ENCODE measurements at places on chromosomes 2 and 18.

DNA sequence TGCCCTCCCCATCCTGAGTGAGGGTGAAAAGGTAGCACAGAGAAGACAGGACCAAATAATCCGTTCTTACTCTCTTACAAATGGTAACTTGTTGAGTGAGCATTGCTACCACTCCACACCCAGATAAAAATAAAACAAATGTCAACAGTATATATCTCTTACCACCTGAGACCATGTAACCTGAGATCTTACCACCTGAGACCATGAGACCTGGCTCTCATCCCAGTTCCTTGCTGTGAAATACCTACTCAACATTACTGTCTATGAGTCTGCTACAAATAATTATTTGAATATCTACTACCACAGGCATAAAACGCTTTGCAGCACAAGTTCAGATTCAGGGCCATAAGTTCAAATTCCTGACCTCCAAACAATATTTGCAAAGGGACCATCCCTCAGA, 234.7 kb downstream of the C1D start:
- DNase-seq, result no peak

DNA sequence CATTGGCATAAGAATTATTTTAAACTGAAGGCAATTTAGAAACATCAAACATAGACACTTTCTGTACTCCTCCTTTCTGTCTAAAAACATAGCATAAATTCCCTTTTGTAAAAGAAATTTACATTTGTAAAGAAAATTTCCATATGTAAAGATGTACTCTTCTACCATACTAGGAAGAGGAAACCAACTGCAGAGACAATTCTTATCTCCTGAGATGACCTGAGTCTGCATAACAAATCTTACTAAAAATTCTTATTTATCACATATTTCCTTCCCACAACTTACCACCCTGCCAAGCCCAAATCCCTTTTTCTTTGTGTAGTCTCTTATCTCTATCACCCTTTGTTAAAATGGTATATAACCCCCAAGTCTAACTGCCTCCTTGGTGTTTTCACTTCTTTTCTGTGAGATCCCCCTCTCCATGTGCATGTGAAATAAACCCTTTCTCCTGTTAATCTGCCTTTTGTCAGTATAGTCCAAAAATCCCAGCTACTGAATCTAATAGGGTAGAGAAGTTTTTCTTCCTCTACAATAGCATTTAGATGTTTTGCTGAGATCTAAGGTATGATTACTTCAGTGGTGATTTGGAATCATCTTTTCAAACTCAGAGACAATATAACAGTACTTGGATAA, 81.0 kb downstream of the CHN1 start:
- no peak for DNase-seq

GRCh38 chr2:108630567-108631405, 88.5 kb upstream of the RANBP2 start:
- DNase-seq, result no peak

GRCh38 chr2:241542278-241542605, 16.3 kb upstream of the BOK start:
- no peak for DNase-seq
